ENCODE measurements at places on chromosomes 12 and 14.

GRCh38 chr12:76462668-76463224, 96.8 kb downstream of the OSBPL8 start:
- no peak for DNase-seq

- no peak for DNase-seq
Measured at GRCh38 chr12:53100466-53101151, 2.7 kb upstream of the SOAT2 start.

- DNase-seq: no peak
Measured at GRCh38 chr12:79119796-79120195, 255.2 kb downstream of the SYT1 start.

DNA sequence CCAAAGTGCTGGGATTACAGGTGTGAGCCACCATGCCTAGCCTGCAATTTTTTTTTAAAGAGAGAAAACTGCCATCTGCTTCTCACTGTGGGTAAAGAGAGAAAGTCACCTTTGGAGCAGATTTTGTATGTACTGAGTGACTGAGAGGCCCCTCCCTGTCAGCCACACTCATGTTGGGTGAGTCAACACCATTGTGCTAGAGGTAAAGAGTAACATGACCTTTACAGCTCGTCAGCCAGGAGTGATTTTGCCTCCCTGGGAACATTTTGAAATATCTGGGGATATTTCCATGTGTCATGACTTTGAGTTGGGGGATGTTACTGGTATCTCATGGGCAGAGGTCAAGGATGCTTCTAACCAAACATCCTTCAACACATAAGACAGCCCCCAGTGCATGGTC, 115.2 kb downstream of the KSR2 start:
- DNase-seq: no peak

DNA sequence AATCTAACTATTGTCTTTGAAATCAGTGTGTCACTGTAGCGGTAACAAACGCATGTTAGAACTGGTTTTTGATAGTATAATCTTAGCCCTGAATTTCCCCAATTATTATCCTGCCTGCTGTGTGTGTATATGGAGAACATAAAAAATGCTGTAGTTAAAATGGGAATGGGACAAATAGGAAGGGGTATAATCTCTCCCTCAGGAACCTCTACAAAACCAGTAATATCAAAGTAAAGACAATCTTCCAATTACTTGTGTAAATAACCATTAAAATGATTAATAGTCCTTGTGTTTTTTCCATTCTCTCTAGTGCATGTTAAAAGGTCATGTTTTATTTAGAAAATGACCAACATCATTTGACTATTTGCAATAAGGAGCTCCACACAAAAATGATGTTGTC, 200.1 kb upstream of the TMTC1 start:
- DNase-seq: no peak

DNA sequence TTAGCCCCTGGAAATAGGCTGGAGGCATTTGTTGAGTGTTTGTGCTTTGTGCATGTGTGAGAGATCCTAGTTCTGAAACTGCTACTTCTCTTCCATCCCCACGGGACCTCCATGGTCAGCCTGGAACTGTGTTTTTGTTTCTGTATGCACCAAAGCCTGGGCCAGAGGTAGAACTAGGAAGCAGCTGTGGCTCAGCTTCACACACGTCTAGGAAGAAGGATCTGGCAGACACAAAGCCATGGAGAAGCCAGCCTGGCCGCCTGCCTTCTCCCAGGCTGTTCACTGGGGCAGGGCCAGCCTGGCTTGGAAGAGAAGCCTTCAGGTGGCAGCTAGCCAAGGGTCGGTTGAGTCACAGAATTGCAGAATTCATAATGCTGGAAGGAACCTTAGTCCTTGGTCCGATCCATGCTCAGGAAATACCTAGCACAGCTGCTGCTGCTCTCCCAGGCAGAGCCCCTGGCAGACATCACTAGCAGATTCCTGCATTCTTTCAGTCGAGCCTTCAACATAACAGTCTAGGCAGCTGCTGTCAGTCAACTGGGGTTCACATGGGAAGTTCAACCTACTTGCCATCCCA, 27.0 kb downstream of the RIN3 start:
- no peak for DNase-seq

DNA sequence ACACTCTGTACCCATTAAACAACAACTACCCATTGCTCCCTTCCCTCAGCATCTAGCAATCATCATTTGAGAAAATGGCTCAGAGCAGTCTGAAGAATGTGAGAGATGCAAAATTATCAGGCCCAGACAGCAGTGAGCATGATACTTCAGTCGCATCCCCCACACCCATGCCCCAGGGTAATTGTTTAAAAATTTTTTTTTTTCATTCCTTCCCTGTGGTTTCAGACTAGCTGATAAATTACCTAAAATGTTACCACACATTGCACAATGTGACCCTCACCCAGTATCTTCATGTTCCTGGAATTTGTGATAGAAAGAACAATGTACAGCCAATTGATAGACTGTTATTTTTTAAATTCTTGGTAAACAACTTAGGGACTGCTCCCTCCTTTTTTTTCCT, 11.3 kb upstream of the USP15 start:
- DNase-seq: no peak

GRCh38 chr12:1794440-1795090, 25.8 kb upstream of the LRTM2 start:
- DNase-seq: no peak

- DNase-seq: no peak
Measured at GRCh38 chr14:68551045-68551683, 241.7 kb downstream of the ZFP36L1 start.

DNA sequence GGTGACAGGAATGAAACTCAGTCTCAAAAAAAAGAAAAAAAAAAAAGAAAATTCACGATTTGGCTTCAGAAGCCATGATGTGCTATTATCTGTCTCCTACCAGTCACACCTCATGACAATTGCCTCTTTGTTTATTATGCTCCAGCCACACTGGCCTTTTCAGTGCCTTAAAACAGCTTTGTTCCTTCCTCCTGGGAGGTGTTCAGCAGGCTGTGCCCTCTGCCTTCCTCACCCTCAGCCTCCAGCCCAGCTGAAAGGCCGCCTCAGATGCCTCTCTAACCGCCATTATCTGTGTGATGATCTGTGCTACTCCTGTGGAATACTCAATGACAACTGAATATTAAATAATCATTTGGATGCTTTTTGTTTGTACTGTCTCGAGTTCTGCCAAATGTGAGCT, 8.6 kb upstream of the ARPC3 start:
- no peak for DNase-seq

All from NCI-H187 (cell line).